ENCODE measurements at places on chromosomes 7 and 10.
A peak's percentile ranks its signal among the peaks of the same experiment; 100 is the strongest.

DNA sequence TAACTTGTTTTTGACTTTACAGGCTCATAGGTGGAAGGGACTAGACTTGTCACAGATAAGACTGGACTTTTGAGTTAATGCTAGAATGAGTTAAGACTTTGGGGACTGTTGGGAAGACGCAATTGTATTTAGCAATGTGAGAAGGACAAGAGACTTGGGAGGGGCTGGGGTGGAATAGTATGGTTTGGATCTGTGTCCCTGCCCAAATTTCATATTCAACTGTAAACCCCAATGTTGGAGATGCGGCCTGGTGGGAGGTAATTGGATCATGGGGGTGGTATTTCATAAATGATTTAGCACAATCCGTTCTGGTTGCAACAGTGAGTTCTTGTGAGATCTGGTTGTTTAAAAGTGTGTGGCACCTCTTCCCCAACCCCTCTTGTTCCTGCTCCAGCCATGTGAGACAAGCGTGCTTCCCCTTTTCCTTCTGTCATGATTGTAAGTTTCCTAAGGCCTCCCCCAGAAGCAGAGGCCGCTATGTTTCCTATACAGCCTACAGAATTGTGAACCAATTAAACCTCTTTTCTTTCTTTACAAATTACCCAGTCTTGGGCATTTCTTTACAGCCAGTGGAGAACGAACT, 22.6 kb downstream of the RNF216 start:
- no peak for DNase-seq

- no peak for DNase-seq
Observed at GRCh38 chr7:158001003-158001402, 586.6 kb downstream of the PTPRN2 start.

- no peak for DNase-seq
Observed at GRCh38 chr10:70293169-70293843, 9.5 kb upstream of the NPFFR1 start.

- DNase-seq: no peak
Observed at GRCh38 chr10:61187601-61188000, 243.6 kb upstream of the RHOBTB1 start.

GRCh38 chr7:58086461-58086860, 636.5 kb downstream of the ZNF716 start:
- no peak for DNase-seq

- DNase-seq: no peak
Observed at GRCh38 chr7:34136698-34137097, 231.4 kb downstream of the BMPER start.

DNA sequence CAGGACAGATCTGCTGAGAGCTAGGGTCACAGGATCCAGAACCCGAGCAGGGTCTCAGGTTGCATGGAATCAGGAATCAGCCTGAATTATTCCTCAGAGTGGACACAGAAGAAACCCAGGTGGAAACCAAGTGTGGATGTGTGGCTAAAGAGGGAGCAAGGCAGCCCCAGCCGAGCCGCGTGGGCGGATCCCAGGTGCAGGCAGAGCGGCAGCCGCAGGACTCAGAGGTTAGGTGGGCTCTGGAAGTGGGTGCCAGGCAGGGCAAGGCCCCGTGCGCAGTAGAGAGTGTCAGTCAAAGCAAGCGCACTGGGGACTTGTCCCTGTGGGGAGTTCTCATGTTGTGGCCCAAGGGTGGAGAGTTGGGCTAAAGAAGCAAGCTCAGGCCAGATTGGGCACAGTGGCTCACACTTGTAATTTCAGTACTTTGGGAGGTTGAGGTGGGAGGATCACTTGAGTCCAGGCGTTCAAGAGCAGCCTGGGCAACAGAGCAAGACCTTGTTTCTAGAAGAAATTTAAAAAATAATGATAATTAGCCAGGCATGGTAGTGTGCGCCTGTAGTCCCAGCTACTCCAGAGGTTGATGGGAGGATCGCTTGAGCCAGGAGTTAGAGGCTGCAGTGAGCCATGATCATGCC, 125.9 kb downstream of the CUL2 start:
- no peak for DNase-seq

DNA sequence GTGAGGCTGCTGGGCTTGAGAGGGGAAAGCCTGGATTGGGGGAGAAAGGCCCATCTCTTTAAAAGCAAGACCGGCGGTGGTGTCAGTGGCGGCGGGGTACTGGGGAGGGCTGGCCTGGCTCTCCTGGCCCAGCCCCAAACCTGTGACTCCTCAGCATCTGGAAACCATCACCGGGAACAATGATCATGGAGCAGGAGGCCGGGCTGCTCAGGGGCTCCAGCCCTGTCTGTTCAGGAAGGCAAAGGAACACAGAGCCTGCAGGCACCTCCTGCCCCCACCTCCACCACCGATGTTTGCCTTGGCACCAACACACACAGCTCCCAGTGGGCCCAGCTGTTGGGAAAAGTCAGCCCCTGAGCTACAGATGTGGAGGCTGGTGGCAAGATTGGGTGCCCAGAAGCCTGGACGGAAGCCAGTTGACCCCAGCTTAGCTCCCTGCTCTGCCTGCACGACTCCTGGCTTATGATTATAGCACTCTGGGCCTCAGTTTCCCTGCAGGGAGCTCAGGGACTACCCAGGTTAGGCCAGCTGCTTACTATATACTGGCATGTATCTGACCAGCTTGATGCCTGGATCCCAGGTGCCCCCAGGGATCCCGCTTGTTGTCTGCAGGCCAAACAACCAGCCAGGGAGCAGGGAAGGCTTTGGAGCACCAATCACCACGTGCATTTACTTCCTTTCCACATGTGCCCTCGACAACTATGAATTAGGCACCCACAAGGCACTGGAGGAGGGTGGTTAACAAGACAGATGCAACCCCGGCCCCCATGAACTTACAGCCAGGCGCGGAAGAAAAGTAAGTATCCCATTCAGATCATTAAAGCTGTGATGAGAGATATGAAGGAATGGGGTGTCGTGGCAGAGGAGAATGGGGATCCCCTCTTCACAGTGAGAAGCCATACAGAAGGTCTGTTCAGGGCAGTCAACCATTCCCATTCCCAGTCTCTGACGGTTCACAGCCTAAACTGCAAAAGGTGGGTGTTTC, 37.3 kb downstream of the ZCCHC24 start:
- DNase-seq: peak; percentile 52

- no peak for DNase-seq
Observed at GRCh38 chr10:109219935-109220605, 703.2 kb downstream of the XPNPEP1 start.

DNA sequence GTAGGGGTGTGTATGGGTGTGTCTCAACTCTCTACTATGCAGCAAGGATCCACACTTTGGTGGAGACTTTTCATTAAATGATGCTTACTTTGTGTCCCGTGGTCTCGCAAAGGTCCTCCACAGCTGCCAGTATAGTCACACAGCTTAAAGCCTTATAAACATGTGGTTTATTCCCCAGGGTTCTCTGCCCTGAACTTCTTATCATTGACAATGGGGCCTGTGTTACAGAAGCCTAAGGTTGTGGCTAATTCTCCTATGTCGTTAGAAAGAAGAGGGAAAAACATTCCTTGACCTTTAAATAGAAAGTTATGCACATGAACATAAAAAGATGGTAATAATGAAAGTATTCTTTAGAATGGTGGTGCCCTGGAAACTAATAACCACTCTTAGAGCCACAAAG, 201.4 kb downstream of the INHBA start:
- no peak for DNase-seq

- peak; percentile 74 for DNase-seq
Observed at GRCh38 chr7:28179120-28180030, 1.2 kb downstream of the JAZF1 start.

DNA sequence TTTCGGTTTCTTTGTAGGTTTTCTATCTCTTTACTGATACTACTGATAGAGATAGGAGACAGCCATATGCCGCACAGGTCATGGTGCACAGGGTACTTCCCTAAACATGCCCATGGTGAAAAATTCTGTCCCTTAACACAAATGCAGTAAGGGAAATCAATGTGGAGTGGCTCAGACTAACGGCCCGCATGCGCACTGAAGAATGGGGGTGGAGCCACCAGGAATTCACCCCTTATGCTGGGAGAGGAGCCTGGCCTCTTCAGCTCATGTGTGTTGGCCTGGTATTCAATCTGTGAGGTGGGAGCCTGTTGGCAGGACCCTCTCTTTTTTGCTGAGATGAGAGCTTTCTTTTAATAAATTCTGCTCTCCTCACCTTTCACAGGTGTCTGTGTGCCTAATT, 8.4 kb upstream of the URGCP start:
- no peak for DNase-seq

Measured in naive thymus-derived CD8-positive, alpha-beta T cell (primary cell).